Cerebellum (tissue), 4 donors: ENCODE measurements at places on chromosomes 1 and 21. TPM values are rescaled to one million over a fixed set of nuclear protein-coding genes. Genes with fewer than 3 reads are reported as not detected.

LIN28A gene
- total RNA-seq, result not detected

S100A5 gene
- not detected for total RNA-seq

FMO2 gene
- total RNA-seq, result 0.36 TPM

IGSF8 gene
- 24.0 TPM for total RNA-seq

OR2T2 gene
- not detected for total RNA-seq

DNA sequence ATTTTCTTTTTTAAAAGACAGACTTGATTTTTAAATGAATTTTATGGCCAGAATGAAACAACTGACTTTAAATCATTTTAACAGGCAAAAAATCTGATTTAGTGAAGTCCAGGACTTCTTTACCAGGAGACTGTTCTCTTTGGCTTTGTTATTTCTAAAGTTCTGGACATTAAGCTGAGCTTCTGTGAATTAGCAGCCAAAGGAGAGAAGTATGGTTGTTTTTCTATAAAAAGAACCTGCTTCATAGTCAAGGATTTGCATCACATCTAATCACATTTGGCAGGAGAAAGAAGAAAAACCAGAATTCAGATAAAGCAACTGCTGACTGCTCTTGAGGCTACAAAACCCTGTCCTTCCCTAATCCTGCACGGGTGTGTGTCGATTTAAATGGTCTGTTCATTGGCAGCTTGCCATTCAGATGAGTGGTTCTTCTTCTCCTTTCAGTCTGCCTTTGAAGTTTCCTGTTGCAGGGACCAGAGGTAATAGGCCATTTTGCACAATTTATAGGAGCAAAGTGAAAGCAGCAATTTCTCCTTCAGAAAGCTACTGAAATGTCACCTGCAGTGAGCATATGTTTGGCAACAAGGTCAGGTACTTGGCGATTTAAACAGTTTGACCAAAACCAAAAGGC is 215.4 kb downstream of the OLFM3 start:
- peak; percentile 58 for DNase-seq

DNA sequence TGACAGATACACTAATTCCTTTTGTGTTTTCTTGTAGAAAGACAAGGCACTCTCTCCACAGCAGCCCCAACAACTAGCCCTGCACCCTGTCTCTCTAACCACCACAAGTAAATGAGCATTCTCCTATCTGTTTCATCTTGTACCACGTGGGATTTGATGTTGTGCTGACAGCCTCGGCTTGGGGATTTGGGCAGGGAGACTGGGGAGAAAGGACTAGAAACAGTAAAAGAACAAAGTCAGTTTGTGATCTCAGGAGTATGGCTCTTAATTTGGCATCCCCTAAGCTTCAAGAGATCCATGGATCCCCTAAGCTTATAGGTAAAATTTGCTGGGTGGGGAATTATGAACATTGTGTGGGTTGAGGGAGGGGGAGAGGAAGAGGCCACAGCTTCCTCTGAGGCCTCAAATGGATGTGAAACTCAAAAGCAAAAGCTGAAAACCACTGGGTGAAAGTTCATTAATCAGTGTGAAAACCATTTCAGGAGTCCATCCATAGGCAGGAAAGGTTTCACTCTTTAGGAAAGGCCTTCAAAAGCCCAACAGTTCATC is 3.1 kb downstream of the C1orf162 start:
- no peak for DNase-seq

DNA sequence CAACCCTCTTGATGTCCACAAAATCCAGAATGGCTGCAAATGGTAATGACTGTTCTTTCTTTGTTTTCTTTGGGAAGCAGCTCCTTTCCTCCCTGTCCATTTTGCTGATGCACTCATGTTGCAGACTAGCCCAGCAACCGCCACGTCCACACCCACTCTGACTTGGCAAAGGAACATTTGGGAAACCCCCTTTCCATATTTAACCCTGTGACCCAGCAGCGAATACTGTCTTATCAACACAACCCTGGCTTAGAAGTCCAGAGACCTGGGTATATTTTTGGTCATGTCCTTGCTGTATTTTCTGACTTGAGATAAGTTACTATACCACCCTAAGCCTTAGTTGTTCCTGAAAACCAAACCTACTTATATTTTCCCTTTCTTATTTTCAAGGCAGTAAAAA is 18.1 kb upstream of the SHE start:
- DNase-seq, result no peak

DNA sequence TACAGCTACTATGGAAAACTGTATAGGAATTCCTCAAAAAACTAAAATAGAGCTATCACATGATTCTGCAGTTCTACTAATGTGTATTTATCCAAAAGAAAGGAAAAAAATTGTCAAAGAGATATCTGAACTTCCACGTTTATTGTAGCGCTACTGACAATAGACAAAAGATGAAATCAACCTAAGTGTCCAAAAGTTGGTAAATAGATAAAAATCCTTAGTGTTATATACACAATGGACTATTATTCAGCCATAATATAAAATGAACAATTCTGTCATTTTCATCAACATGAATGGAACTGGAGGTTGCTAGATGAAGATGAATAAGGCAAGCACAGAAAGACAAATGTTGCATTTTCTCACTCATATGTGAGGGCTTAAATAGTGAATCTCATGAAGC is 1492.1 kb downstream of the MRPL39 start:
- no peak for DNase-seq

- DNase-seq, result no peak
These were observed 3.1 kb downstream of the SIM2 start for GRCh38 chr21:36701756-36702621.

- no peak for DNase-seq
These were observed 1.5 kb upstream of the GJB3 start for GRCh38 chr1:34779526-34779925.

DNA sequence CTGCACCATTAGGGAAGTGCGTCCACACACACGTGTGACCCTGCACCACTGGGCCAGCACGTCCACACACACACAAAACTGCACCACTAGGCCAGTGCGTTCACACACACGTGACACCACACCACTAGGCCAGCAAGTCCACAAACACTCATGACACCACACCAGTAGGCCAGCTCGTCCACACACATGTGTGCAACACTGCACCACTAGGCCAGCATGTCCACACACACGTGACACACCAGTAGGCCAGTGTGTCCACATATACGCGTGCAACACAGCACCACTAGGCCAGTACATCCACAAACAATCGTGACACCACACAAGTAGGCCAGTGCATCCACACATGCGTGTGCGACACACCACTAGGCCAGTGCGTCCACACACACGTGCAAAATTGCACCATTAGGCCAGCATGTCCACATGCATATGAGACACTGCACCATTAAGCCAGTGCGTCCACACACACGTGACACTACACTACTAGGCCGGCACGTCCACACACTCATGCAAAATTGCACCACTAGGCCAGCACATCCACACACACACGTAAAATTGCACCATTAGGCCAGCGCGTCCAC is 235.0 kb downstream of the SLC45A1 start:
- no peak for DNase-seq

GRCh38 chr1:6602669-6603237 is at the start of gene KLHL21:
TSS of gene KLHL21 (minus strand) at chr1:6602869. CDS start at chr1:6602817, 52 bp downstream.
- peak; percentile 88 for DNase-seq

- DNase-seq, result no peak
These were observed 556 bp downstream of the S100A1 start for GRCh38 chr1:153628638-153629342.

GRCh38 chr21:36478207-36478701 is 1.7 kb downstream of the CLDN14 start:
- no peak for DNase-seq

GRCh38 chr1:167452483-167452882 is 65.8 kb downstream of the CD247 start:
- DNase-seq, result no peak

- no peak for DNase-seq
These were observed 634.0 kb upstream of the CHRM3 start for GRCh38 chr1:238752327-238752726.

GRCh38 chr1:3071565-3072390 is 2.8 kb downstream of the PRDM16 start:
- DNase-seq, result no peak

DNA sequence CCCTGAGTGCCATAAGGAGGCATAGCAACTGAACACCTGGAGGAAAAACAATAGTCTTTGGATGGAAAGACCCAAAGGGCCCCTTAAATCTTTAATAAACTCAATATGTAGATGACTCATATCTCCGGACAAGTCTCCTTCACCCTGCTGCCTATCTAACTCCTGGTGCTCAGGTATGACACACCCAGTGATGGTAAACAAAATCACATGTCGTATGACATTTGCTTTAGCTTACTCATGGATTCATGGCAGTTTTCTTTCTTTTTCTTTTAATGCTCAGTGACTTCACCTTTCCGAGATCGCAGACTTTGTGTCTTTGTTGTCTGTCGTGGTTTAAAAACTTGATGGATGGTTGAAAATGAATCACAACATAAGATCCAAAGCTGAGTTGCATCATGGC is 208.5 kb upstream of the PROX1 start:
- DNase-seq, result no peak
